Lower lobe of right lung (tissue), 2 donors: ENCODE measurements at places on chromosomes 3 and 15. TPM values are rescaled to one million over a fixed set of nuclear protein-coding genes. Genes with fewer than 3 reads are reported as not detected.
A peak's percentile ranks its signal among the peaks of the same experiment; 100 is the strongest.

Gene BLM
- total RNA-seq = 2.0 TPM

Gene ISY1
- total RNA-seq = 31.0 TPM

DNA sequence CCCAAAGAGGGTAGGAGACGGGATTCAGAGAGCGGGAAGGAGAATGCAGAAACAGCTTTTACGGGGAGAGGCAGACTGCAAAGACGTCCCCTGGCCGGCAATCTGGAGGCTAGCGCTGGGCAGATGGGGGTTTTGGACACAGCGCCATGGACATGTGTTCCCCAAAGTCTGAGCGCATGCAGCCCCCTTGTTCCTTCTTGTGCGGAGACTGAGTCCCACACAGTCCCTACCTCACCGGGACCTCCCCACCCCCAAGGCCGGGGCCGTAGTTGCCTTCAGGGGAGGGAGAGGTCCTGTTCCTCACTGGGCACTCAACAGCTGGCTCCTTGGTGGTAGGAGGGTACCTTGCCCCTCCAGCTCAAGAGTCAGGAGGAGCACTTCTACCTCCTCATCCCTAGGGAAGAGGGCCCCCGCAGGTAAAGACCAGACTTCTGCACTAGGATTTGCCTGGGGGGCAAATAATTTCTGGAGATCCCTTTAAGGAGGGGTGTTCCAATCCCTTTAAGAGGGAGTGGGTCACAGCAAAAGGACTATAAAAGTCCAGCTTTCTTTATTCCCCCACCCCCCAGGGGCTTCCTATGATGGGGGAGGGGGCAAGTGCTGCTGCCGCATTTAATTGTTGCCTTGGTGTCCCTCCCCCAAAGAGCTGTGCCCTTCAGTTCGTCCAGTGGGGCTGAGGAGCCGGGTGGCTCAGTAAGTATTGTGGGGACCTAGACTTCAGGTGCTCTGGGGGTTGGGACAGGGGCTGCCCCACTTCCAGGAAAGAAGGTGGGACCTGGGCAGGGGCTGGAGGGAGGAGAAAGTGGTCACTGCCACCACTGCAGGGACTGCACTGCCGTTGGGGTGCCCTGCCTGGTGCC is 3.6 kb upstream of the BAHD1 start:
- no peak for DNase-seq

Gene IL20RB
- 1.8 TPM for total RNA-seq

Gene NOX5
- not detected for total RNA-seq

DNA sequence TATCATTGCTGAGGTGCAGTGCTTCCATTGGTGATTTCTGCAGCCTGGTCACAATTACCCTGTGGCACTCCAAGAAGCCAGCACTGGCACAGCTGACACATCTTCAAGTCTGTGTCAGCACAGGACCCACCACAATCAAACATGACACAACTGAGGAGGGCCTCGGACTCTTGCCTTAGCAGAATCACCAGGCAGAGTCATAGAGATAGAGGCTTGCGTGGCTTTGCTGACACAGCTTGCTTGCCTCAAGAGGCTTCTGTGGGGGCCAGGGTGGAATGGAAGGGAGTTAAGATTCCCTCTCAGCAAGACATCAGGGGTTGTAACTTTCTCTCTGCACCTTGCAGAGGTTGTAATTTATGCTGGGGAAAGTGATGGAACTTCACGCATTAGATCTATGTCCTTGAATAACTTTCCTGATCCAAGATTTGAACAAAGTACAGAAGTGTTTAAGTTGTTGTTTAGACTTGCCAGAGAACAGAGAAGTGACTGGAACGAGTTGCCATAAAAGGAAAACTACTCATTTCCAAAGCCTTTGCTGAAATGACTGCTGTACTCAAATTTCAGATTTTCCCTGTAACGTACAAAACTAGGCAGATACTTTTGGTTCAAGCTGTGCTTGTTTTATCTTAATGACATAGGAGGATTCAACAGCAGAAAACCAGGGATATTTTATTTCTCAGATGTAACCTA is 170.7 kb downstream of the DIPK2A start:
- no peak for DNase-seq

DNA sequence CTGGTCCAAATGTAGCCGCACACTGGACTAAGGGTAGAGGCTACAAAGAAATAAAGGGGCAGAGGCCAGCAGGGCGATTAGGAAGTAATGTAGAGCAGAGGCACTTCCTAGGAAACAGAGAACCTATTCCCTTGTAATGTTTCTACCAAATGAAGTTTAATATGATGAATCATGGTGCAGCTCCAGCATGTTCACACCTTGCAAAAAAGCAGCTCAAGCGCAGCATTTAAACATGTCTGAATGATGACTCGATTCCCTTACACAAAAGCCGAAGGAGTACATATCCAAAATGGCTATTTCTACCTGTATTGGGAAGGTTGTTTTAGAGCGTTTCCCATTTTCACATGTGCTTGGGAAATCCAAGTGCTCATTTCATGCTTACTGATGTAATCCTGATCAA is 204.8 kb downstream of the MECOM start:
- DNase-seq = no peak

DNA sequence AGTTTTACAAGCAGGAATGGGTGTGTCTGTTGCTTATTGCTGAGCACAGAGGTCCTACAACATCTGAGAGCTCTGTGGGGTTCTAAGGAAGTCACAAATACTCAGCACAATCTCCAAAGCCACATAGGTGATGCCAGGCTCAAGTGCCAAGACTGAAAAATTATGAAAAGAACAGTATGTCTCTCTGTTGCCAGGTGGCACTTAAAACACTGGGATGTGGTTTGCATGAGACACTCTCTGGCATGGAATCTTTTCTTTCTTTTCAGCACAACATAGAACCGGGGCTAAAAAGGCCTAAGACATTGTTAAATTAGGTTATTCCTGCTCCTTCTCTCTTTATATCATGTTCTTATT is 127.3 kb upstream of the PRICKLE2 start:
- DNase-seq = no peak

Gene DPPA2
- total RNA-seq = not detected

GRCh38 chr15:99429681-99430081 is 136.1 kb upstream of the MEF2A start:
- no peak for DNase-seq

GRCh38 chr15:80832686-80833085 is 53.5 kb downstream of the CEMIP start:
- no peak for DNase-seq

GRCh38 chr3:109995377-109995776 is 658.0 kb upstream of the DPPA4 start:
- no peak for DNase-seq

Gene SPTBN5
- total RNA-seq = 2.1 TPM

DNA sequence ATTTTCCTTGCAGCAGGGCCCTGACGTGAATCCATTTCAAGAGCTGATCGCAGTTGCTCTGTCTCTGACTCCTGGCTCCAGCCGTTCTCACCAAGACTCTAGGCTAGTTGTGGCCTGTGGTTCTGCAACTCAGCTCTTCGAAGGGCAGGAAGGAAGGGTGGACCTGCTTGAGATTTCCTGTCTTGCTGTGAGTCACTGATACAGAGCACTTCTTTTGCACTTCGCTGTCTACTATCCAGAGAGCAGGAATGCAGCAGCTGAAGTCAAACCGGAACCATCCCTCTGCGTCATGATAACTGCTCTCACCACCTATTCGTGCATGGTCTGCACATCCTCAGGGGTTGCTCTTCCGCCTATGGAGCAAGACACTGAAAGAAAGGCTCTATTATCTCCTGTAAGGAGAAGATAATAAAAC is 59.7 kb downstream of the RAP2B start:
- DNase-seq = peak; percentile 60

Gene KLHL40
- not detected for total RNA-seq

DNA sequence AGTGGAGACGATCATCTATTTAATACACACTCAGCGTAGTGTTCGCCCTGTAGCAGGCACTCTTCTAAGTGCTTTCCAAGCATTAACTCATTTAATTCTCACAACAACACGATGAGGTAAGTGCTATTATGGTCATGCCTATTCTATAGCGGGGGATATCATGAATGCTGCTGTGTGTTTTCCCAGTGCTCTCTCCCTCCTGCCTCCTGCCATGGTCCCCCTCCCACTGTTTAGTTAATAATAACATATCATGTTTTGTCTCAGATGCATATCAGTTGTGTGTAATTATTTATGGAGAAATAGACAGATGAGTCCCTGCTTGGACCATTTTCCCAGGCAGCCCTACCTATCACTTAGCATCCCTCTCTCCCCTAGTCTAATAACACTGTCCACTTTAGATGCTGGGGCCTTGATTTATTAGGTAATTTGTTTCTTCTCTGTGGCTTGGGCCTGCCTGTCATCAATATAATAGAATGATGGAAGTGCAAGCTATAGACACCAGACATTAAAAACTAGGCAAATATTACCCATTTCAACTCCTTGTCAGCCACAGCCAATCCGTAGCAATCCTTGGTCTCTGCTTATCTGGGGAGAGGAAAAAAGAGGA is 122.9 kb upstream of the TLE3 start:
- no peak for DNase-seq

GRCh38 chr3:61065451-61066011 is 185.7 kb downstream of the FHIT start:
- no peak for DNase-seq

DNA sequence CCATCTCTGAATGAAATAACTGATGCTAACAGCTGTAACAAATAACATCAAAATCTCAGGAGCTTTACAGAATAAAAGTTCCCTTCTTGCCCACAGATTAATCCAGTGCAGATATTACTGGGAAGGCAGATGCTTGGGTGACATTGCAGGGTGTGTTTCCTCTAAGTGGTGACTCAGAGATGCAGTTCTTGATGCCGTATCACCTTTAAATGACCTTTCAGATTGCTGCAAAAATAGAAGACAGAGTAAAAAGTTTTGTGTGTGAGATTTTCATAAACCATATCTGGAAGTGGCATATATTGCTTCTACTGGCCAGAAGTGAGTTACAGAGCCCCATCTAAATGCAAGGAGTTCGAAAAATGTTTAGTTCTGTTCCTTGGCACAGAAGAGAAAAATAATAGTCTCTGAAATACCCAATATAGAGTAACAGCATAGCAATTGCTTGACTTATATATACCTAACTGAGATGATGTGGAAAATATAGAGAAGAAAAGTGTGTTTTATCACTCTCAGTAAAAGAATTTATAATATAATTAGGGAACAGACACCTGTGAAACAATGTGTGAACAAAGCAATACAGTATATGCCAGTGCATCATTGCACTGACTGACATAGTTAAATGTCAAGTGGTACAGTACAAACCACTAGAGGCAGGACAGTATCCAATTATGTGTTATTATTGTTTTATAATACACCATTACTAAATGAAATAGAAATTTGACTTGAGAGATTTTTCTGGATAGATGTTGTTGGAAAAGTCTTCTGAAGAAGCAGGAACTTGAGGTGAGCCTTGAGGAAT is 430.7 kb upstream of the CBLB start:
- no peak for DNase-seq

GRCh38 chr3:52259035-52259434 is 13.5 kb downstream of the PPM1M start:
- no peak for DNase-seq

Gene TMC3
- not detected for total RNA-seq

Gene INKA1
- total RNA-seq = 5.3 TPM

- no peak for DNase-seq
Measured at GRCh38 chr15:98035134-98035533, 74.6 kb downstream of the ARRDC4 start.

GRCh38 chr15:33454346-33454745 is 143.6 kb downstream of the RYR3 start:
- no peak for DNase-seq

DNA sequence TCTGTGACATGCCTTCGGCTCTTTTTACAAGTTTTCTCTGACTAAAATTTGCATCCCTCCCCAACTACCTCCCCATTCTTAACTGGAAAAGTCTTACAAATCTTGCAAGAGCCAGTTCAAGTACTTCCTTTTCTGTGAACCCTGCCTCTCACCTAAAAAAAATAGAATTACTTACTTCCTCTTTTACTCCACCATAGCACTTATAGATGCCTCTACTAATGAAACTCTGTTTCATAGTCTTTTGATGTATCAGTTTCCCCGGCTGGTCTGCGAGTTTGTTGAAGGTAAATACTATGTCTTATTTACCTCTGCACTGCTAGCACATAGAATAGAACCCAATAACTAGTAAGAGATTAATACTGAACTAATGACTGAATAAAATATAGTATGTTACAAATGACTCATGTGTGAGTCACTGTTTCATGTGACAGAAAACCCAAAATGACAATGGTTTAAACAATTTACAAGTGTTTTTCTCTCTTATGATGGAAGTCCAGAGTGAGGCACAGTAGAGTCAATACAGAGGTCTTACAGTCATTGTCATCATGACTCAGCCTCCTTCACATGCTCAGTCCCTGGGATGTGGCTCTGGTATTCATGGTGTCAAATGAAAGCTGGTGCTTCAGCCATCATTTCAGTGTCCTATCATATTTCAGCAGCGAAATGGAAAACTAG is 393.5 kb downstream of the RSL24D1 start:
- no peak for DNase-seq

- peak; percentile 70 for DNase-seq
Measured at GRCh38 chr3:197520311-197521276, 35.2 kb downstream of the BDH1 start.

DNA sequence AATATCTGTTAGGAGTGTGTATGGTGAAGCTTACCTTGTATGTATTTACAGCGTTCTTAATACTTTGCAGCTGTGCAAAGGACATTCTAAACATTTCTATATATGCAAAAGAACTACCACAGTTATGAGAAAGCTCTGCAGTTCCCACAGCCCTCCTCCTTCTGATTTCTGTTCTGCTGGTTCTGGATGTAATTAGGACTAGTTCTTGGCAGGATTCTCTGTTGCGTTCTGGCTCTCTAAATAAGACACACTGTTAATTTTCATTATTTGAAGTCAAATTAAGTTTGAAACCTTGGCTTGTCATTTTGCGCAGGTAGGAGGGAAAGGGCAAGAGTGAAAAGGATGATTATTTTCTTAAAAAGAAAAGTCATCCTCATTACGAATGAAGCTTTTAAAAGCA is 76.4 kb downstream of the FNDC3B start:
- DNase-seq = no peak

DNA sequence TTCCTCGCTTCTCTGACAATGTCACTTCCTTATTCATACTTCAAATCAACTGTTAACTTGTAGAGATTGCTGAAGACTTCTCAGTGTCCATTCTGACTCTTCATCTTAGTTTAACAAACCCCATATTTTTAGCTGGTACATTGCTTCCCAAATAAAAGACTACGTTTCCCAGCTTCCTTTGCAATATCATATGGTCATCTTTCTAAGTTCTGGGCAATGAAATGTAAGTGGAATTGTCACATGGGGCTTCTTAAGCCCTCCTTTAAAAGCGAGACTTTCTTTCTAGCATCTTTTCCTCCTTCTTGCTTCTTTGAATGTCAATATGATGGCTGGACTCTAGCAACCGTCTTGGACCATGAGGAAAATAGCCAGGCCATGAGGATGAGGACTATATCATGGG is 239.0 kb downstream of the ZNF621 start:
- DNase-seq = no peak

Gene SRPRB
- 43.3 TPM for total RNA-seq

- DNase-seq = no peak
Measured at GRCh38 chr15:75775296-75776064, 62.8 kb upstream of the CSPG4 start.

- no peak for DNase-seq
Measured at GRCh38 chr3:32126305-32127015, 20.0 kb downstream of the GPD1L start.

Gene TJP1
- 115 TPM for total RNA-seq

Gene CELF6
- 5.7 TPM for total RNA-seq

GRCh38 chr15:66733976-66734375 is 31.9 kb downstream of the SMAD6 start:
- DNase-seq = no peak
